ELF-1 (cell line): ENCODE measurements at places on chromosomes 5 and 9.

DNA sequence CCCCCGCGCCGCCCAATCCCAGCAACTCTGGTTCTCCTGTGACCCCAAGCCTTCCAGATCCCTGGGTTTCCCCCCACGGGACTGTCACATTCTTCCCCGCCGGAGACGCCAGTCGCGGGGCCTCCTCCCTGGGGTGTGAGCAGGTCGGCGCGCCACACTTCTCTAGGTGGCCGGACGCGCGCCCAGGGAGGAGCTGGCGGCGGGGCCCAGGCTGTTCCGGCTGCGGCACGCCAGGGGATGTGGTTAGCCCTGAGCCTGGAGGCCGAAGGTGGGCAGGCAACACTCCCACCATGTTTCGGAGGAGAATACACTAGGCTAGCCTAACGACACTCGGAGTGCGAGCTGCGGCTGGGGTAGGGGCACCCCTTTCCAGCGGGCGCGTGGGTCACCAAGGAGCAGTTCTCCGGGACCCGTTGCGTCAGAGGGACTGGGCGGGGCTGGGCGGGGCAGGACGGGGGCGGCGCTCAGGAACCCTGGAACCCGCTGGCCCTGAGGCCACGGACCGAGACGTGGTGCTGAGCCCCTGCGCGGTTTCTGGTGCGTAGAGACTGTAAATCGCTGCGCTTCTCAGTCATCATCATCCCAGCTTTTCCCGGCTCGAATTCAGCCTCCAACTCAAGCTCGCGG lies at the start of gene SLC27A6:
Gene SLC27A6 (plus strand): TSS at position 478 of the 627 bp plus-strand sequence. CDS start 650 bp downstream, outside the sequence.
- peak; percentile 58 for DNase-seq

DNA sequence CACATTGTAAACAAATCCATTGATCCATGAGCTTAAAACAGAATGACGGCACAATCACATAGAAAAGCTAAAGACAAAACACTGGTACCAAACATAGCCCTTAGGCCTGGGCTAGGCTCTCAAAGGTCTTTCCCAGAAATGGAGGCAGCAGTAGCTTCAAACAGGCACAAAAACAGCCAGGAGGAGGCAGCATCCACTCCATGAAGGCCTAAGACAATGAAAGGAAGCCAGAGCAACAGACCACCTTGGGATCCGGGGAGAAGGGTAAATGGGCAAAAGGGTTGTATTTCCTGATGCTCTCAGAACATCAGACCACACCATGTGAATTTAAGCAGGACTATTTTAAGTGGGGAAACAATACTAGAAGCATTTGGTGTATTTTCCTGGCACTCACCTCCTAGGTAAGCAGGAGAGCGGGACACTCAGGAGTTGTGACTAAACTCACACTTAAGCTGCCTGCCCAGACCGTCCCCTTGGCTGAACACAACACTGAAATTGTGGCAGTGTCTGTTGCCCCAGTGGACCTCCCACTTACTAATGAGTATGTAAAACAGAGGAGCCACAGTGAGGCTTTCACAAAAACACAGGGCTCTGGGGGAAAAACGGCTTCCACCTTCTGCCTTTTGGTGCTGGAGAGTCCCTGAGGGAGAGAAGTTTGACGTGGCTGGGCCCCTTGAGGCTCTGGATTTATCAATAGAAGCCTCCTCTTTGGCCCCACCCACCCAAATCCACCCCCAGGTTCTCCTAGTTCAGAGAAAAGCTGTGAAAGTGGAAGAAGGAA lies 11.9 kb downstream of the GNPDA1 start:
- DNase-seq: peak; percentile 54

- DNase-seq: no peak
Observed at GRCh38 chr9:73172901-73173215, 21.2 kb downstream of the ANXA1 start.

DNA sequence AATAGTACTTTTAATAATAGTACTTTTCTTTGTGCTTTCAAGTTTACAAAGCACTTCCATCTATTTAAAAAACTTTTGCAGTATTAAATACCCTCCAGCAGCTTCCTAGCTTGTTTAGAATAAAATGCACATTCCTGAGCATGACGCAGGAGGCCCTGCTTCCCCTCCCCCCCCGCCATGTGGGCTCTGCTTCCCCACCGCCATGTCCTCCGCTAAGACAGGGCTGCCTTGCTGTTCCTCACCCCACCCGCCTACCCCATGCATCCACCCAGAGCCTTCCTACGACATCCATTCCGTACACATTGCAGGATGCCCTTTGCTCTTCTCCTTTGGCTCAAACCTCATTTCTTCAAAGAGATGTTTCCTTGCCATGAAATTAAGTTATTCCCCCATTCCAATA lies 205.9 kb upstream of the MSX2 start:
- DNase-seq: peak; percentile 60

GRCh38 chr9:104758974-104759373 lies 5.0 kb upstream of the NIPSNAP3B start:
- no peak for DNase-seq

DNA sequence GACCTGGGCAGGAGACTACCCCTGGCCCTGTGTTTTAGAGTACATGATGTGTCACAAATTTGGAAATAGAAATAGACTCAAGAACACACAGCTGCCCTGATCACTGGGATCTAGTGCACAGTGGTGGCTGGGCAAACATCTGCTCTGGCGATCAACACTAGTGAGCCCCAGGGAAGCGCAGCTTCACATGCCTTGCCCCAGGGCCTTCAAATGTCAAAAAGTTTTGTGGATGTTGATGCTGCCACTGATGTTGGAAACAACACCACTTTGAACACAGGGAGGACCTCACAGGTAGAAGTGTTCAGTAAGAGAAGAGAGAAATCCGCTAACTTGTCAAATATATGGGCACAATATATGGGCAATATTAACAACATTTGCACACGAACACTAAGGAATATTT lies 7.1 kb upstream of the MAP3K1 start:
- DNase-seq: no peak

GRCh38 chr9:6106711-6107339 lies 91.4 kb upstream of the RANBP6 start:
- peak; percentile 32 for DNase-seq

DNA sequence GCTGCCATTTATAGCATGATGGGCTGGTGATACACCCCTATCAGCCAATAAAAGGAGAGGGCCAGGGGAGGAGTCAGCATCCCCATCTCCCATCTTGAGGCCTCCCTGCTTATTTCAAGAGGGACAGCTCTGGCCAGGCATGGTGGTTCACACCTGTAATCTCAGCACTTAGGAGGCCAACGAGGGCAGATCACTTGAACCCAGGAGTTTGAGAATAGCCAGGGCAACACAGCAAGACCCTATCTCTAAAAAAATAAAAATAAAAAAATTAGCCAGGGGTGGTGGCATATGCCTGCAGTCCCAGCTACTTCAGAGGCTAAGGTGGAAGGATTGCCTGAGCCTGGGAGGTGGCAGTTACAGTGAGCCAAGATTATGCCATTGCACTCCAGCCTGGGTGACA lies 9.8 kb downstream of the REXO4 start:
- no peak for DNase-seq

- no peak for DNase-seq
Observed at GRCh38 chr5:171710451-171711024, 75.1 kb upstream of the SMIM23 start.

- DNase-seq: no peak
Observed at GRCh38 chr9:129595311-129595741, 25.6 kb downstream of the C9orf50 start.

DNA sequence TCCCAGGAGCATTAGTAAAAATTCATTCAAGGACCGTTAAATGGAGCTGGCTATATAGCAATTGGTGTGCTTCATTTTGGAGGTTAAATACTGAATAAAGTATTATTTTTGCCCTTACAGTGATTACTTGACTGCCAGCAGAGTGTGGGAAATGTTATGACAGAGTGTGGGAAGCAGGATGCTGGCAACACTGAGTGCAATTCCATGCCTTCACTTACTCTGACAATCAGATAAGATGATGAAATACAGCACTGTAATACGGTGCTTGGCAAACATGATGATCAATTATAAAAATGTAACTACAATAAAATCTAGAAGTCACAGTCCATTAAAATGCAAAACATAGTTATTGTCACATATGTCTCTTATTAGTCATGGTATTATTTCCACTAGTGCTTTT lies 651.3 kb downstream of the PTPRD start:
- DNase-seq: no peak

GRCh38 chr9:17031546-17031945 lies 103.3 kb upstream of the CNTLN start:
- no peak for DNase-seq

- no peak for DNase-seq
Observed at GRCh38 chr5:3266861-3267260, 328.8 kb upstream of the IRX1 start.

- no peak for DNase-seq
Observed at GRCh38 chr5:65672796-65673195, 48.0 kb downstream of the SHLD3 start.

GRCh38 chr9:136078498-136079011 lies 16.5 kb downstream of the NACC2 start:
- no peak for DNase-seq

DNA sequence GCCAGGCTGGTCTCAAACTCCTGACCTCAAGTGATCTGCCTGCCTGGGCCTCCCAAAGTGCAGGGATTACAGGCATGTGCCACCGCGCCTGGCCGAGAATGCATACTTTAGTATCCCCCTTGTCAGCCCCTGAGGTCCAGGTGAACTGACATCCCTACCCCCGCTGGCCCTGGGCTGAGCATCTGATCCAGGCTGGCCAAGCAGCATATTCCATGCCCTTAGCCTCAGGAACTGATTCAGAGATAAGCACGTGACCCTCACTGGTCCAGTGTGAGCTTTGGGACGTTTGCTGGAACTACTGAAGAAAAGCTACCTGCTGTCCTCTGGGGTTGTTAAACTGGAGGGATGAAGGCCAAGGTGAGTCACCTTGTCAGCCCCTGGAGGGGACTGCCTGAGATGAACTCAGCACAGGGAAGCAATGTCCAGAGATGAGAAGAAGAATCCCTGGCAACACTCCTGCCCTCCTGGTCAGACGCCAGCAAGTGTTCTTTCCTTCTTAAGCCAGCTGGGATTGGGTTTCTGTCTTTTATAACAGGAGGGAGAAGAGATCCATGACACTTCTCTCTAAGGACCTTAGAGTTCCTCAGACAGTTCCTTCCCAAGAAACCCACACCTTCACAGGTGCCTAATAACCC lies 59.1 kb upstream of the FBXW11 start:
- DNase-seq: peak; percentile 65

- DNase-seq: peak; percentile 82
Observed at GRCh38 chr5:151298063-151298855, 5.3 kb downstream of the SLC36A3 start.

- no peak for DNase-seq
Observed at GRCh38 chr5:91125916-91126315, 257.2 kb downstream of the ARRDC3 start.

GRCh38 chr9:129001504-129002325 lies 26.4 kb downstream of the SH3GLB2 start:
- DNase-seq: no peak

DNA sequence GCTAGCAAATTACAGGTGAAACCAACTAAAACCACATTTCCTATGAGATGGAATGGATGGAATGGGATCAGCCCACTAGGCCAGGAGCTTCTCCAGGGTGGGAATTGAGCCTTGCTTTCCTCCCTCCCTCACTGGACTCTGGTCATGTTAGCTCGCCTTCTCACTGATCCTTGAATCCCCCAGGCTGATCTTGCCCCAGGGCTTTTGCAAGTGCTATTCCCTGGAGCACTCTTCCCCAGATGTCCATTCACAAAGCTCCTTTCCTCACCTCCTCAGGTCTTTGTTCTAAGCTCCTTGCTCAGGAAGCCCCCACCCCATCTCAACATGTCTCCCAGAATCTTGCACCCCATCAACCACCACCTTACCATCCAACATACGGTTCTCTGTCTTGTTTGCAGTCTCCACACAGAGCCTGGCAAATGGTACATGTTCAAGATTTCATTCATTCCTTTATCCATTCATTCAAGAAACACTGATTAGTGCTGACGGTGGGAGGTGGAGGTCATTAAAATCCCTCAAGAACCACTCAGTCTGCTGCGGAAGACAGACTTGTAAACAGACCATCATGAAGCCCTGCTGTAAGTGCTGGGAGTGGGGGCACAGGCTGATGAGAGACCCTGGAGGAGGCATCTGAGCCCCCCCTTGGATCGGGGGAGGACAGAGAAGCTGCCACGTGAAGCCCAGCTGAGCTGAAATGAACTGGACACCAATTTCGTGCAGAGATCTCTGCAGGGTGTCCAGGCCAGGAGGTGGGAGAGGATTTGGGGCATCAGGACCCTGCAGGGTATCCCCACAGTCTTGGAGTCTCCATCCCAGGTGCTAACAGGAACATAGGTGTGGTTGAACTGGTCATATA lies 141.7 kb downstream of the BARX1 start:
- DNase-seq: no peak

DNA sequence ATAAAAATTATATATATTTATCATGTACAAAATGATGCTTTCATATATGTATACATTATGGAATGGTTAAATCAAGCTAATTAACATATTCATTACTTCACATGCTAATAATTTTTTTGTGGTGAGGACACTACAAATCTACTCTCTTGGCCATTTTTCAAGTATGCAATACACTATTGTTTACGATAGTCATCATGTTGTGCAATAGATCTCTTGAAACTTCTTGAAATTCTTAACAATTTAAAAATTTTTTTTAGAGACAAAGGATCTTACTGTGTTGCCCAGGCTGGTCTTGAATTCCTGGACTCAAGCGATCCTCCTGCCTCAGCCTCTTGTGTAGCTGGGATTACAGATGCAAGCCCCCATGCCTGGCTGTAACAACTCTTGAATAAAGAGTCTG lies 45.2 kb upstream of the SHOC1 start:
- DNase-seq: no peak

GRCh38 chr5:172086194-172086975 lies 79.9 kb upstream of the FBXW11 start:
- DNase-seq: peak; percentile 71

- DNase-seq: no peak
Observed at GRCh38 chr9:13992138-13993088, 321.5 kb downstream of the NFIB start.

DNA sequence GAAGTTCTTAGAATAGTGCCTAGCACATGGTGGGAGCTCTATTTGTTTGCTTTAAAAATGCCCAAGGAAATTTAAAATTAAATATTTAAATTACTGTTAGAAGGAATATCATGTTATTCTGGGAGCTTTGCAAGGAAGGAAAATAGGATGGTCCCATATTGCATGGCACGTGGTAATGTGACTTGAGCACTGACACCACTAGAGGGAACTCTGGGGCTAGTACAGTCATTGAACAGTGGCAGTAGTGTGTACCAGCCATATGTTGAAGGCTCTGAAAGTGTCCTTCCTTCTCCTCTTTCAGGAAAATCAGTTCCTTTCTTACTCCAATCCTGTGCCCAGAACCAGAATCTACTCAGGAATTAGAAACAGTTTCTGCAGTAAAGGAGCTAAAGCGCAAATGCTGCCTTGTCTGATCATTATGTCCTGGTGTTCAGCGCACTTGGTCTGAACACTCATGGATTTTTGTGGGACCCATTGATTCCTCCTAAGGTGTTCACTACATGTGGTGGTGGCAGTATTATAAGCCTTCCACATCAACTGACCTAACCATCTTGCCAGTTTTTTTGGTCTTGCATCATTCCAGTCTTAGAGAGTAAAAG lies 54.1 kb downstream of the GDA start:
- peak; percentile 6 for DNase-seq
